ENCODE measurements at places on chromosomes 5 and 9. TPM values are rescaled to one million over a fixed set of nuclear protein-coding genes. Genes with fewer than 3 reads are reported as not detected.

The ZCCHC7 gene
- 27.0 TPM for total RNA-seq

The ROPN1L gene
- total RNA-seq: 0.68 TPM

The FOXD1 gene
- 9.9 TPM for total RNA-seq

The BNC2 gene
- total RNA-seq: 69.0 TPM

The SLC34A1 gene
- total RNA-seq: not detected

The ARID3C gene
- total RNA-seq: not detected

The MIGA2 gene
- total RNA-seq: 28.3 TPM

The ANXA1 gene
- 378 TPM for total RNA-seq

The IFNA13 gene
- not detected for total RNA-seq

The TERT gene
- total RNA-seq: not detected

The ORM2 gene
- not detected for total RNA-seq

The SLC6A19 gene
- not detected for total RNA-seq

The NEUROG1 gene
- total RNA-seq: not detected

The TMEM171 gene
- total RNA-seq: not detected

The DIMT1 gene
- 25.5 TPM for total RNA-seq

The BARX1 gene
- total RNA-seq: 0.27 TPM

The FER gene
- total RNA-seq: 54.6 TPM

The BARHL1 gene
- not detected for total RNA-seq

The HAVCR2 gene
- 10.3 TPM for total RNA-seq

The LCN15 gene
- total RNA-seq: not detected

The ROR2 gene
- total RNA-seq: 1.6 TPM

The FAXDC2 gene
- 20.0 TPM for total RNA-seq

The BRD3 gene
- total RNA-seq: 24.4 TPM

The TXNDC8 gene
- not detected for total RNA-seq

The PCDHGA9 gene
- 13.2 TPM for total RNA-seq

The UAP1L1 gene
- 7.9 TPM for total RNA-seq

The ELAVL2 gene
- 0.42 TPM for total RNA-seq

The SHISAL2B gene
- not detected for total RNA-seq

The PCDHB3 gene
- 2.0 TPM for total RNA-seq

The LCN9 gene
- total RNA-seq: not detected

The OCLN gene
- total RNA-seq: 2.1 TPM

The PAPPA gene
- total RNA-seq: 13.2 TPM

The COL15A1 gene
- total RNA-seq: 53.3 TPM

The C1QTNF2 gene
- total RNA-seq: 13.5 TPM

The FBP2 gene
- not detected for total RNA-seq

The AQP7 gene
- total RNA-seq: 2.7 TPM

The GLRA1 gene
- not detected for total RNA-seq

The PLEKHG4B gene
- 0.21 TPM for total RNA-seq

The SUSD3 gene
- total RNA-seq: 3.8 TPM

The FGF1 gene
- 24.4 TPM for total RNA-seq

The STKLD1 gene
- total RNA-seq: not detected

The GFI1B gene
- not detected for total RNA-seq

The CA9 gene
- 4.3 TPM for total RNA-seq

The IRGM gene
- not detected for total RNA-seq

The CAMSAP1 gene
- 28.0 TPM for total RNA-seq

The TAF11L5 gene
- total RNA-seq: not detected

The MOB3B gene
- 9.0 TPM for total RNA-seq

The SLC25A25 gene
- total RNA-seq: 16.3 TPM

The PELO gene
- total RNA-seq: 52.4 TPM

The CRHBP gene
- total RNA-seq: 7.0 TPM

The FSTL4 gene
- 0.42 TPM for total RNA-seq

The PCDHA9 gene
- 0.36 TPM for total RNA-seq

The SLC36A3 gene
- not detected for total RNA-seq
